ENCODE measurements at places on chromosomes 13 and 19. TPM values are rescaled to one million over a fixed set of nuclear protein-coding genes. Genes with fewer than 3 reads are reported as not detected.

- DNase-seq = no peak
Observed at GRCh38 chr19:18513868-18514267, 8.0 kb downstream of the ELL start.

DNA sequence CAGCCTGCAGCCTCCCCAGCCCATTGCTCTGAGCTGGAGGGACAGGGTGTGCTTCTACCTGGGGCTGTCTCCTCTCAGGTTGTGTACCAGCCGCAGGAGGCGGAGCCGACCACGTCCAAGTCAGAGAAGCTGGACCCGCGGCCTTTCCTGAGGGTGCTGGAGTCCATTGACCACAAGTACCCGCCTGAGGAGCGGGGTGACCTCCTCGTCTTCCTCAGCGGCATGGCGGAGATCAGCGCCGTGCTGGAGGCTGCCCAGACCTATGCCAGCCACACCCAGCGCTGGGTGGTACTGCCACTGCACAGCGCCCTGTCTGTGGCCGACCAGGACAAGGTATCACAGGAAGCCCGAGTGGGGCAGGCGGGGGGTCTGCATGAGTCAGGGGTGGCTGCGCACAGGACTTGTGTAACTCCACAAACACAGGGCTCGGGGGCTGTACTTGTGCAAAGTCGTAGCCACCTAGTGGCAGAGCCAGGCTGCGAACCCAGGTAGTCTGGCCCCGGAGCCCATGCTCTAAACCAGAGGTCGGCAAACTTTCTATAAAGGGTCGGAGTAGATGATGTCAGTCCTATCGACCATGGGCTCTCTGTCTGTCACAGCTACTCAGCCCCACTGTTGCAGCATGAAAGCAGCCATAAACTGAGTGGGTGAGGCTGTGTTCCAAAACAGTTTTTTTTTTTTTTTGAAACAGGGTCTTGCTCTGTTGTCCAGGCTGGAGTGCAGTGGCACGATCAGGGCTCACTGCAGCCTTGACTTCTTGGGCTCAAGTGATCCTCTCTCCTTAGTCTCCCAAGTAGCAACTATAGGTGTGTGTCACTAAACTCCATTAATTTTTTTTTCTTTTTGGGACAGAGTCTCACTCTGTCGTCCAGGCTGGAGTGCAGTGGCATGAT is 8.9 kb downstream of the DHX34 start:
- no peak for DNase-seq

DNA sequence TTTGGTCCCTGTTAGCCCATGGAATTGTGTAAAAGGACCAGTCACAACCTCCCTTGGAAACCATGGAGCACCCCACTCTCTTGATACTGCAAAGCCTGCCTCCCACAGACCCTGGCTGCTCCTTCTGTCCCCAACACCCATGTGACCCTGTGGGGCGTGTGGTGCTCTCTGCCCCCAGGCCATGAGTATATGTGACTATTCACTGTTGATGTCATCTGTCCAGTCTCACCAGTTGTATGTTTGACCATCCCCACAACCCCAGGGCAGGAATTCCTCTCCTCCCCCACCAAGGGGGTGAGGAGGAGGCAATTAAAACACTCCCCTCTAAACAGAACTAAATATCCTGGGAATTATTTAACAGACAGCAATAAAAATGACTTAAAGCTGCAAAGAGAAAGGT is 35.2 kb downstream of the KCTD15 start:
- DNase-seq = no peak

DNA sequence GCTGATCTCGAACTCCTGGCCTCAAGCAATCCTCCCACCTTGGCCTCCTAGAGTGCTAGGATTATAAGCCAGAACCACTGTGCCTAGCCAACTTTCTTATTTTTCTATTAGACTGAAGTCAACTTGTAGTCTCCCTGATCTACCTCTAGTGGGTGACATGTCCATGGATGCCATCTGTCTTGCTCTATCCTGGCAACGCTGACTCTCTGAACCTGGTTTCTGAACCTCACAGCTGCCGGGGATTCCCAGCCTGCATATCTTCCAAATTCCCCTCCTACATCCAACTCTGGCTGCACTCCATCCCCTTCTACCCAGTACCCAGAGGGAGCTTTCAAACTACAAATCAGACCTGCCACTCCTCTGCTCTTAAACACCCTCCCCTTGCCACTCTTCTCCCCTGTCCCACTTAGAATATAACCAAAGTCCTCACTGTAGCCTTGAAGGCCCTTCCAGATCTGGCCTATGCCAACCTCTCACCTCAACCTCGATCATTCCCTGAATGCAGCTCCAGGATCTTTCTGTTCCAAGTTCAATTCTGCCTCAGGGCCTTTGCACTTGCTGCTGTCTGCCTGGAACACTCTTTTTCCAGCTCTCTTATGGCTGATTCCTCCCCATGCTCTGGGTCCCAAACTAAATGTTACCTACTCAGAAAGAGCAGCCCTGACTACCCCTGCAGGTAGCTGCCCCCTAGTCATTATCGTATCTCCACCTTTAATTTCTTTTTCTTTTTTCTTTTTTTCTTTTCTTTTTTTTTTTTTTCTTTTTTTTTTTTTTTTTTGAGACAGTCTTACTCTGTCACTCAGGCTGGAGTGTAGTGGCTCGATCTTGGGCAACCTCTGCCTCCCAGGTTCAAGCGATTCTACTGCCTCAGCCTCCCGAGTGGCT is 2.2 kb downstream of the CLIP3 start:
- DNase-seq = no peak

DNA sequence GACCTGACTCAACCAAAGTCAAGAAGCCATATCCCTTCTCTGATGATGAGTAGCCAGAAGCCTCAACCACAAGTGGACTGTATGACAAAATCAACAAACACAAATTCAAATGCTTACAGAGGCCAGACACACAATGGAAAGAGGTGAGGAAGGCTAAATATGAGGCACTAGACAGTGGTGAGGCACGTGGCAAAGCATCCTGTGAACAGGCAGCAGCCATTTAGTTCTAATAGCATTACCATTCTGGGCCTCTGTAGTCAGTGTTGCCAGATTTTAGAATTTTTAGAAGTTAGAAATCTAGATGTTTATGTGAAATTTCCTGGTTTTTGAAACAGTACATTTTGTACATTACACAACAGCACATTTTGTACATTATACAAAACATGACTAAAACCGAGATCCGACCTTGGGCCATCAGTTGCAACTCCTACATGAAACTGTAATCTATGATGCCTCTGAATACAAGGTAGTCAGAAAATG is 403.3 kb downstream of the COG6 start:
- DNase-seq = no peak

DNA sequence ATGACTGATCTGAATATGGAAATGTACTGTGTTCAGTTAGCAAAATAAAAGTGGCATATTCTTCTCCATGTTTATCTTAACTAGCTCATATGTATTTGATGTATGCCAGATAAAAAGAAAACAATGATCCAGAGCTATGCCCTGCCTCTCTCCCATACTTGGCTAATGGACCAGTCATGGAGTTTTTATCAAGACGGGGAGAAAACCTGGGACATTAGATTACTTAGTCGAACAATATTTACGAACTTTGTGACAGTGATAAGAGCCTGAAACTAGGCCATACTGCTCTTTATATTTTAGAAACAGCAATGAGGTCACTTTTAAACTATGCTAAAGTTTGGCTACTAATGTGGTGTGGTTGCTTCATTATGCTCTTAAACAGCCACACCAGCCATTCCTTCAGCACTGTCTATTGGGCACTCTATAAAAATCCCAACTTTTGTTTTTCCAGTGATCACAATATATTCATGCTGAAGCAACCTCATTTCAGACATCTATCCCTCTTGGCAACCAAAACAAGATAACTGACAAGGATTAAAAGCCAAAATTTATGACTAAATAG is 265.0 kb downstream of the FGF14 start:
- no peak for DNase-seq

GRCh38 chr13:62551588-62551987 is 1135.9 kb upstream of the PCDH20 start:
- no peak for DNase-seq

DNA sequence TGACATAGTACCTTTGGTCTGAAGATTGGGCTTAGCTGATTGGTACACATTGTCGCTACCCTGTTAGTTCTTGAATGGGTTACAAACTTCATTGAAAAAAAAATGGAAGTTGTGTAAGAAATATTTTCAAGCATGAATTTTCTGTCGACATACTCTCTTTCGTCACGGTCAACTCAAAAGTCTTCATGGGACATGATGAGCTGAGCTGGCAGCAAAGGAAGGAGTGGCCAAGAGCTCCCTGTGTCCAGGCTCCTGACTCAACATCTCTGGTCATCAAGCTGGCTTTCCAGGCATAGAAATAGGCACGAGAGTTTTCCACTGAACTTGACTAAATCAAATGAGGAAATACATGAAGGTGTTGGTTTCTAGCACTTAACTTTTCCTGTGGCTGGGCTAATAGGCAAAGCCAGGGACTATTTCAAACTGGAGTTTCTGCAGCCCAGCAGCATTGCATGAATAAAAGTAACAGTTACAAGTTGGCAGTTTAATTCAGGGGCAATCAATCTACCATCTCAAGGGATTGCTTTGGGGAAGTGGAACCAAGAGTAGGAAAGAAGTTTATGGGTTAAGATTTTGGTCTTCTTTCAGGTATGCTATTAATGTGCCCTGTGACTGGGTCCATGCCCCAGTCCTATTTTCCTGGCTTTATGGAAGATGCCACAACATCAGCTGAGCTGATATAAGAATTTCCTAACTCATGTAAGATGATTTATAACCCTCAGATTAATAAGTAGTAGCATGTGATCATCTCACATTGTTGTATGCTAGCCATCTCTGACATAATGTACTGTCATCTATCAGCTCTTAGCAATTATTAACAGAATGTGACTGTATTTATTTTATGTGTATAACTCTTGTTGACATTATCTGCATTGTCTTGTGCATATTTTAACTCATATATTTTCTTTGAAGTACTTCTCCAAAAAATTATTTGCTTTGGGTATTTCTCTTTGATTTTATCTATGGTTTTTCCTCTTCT is 385.8 kb downstream of the DLEU7 start:
- no peak for DNase-seq

- no peak for DNase-seq
Observed at GRCh38 chr13:38954844-38955243, 35.8 kb downstream of the STOML3 start.

GRCh38 chr13:46315491-46316075 is 71.5 kb downstream of the RUBCNL start:
- no peak for DNase-seq

- DNase-seq = no peak
Observed at GRCh38 chr19:45473682-45474605, 6.1 kb downstream of the FOSB start.

GRCh38 chr13:41520660-41521630 is 63.6 kb downstream of the RGCC start:
- no peak for DNase-seq

DNA sequence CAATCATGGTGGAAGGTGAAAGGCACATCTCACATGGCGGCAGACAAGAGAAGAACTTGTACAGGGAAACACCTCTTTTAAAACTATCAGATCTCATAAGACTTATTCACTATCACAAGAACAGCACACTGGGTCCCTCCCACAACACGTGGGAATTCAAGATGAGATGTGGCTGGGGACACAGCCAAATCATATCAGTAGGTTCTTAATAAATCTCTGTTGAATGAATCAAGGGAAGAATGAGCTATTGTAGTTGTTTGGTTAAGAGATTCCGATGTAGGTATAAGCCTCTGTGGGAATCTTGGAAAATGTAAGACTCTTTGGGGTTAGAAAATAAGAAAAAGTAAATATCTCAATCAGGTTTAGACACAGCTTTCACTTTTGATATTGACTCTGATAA is 400.2 kb downstream of the KCNRG start:
- no peak for DNase-seq

DNA sequence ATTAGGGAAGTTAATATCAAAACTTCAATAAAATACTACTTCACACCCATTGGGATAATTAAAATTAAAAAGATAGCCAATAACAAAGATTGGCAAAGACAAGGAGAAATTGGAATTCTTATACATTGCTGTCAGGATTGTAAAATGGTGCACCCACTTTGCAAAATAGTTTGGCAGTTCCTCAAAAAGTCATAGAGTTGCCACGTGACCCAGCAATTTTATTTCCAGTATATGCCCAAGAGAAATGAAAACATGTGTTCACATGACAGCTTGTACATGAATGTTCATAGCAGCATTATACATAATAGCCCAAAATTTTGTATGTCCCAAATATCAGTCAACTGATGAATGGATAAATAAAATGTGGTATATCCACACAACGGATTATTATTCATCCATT is 3.3 kb downstream of the MBD3L1 start:
- DNase-seq = no peak

- DNase-seq = no peak
Observed at GRCh38 chr13:111630406-111630805, 310.0 kb downstream of the TEX29 start.

GRCh38 chr13:26344980-26345379 is 91.1 kb downstream of the CDK8 start:
- no peak for DNase-seq

GRCh38 chr13:48006396-48006795 is 5.3 kb upstream of the SUCLA2 start:
- no peak for DNase-seq

DNA sequence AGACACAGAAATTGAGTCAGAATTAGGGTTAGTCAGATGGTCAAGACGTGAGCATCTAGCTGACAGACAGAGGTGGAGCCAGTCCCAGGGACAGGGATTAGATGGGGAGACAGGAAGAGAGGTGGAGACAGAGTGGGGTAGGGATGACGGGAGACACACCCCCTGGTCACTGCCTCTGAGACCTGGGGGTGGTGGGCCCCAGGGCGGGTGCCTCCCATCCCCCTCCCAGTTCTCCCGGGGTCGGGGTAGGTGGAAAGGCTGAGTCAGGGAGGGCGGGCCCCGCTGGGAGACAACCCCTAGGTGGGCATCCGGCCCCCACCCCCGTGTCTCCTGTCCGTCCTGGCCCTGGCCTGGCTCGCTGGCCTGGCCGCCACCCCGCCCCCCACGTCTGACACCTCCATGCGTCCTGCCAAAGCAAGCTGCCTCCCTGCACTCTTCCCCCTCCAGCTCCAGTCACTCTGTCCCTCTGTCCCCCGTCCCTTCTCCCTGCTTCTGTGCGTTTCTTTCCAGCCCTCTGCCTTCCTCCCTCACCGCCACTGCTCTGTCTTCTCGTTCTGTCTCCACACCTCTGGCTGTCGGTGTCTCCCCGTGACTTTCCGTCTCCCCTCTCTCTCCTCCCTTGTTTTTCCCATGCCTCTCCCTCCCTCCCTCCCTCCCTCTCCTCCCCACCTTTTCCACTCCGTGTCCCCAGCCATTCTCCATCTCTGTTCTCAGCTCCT is 15.1 kb downstream of the CCDC97 start:
- peak; percentile 87 for DNase-seq

GRCh38 chr19:18551631-18552030 is 6.0 kb upstream of the KXD1 start:
- no peak for DNase-seq

The ZNF610 gene
- 6.4 TPM for total RNA-seq

The PLK5 gene
- total RNA-seq = not detected

The ICAM5 gene
- 1.2 TPM for total RNA-seq

The SOHLH2 gene
- not detected for total RNA-seq

The EPSTI1 gene
- total RNA-seq = 18.8 TPM

The ERICH4 gene
- total RNA-seq = not detected

The SULT2A1 gene
- 0.19 TPM for total RNA-seq

The TNFSF9 gene
- total RNA-seq = 3.3 TPM

The IGFL1 gene
- total RNA-seq = not detected

The CERS1 gene
- total RNA-seq = 0.16 TPM

The YJEFN3 gene
- 3.2 TPM for total RNA-seq

The TMEM161A gene
- 16.3 TPM for total RNA-seq

The DACT3 gene
- 8.5 TPM for total RNA-seq

The PROZ gene
- not detected for total RNA-seq

The ADAT3 gene
- total RNA-seq = 8.8 TPM
